ENCODE measurements at places on chromosomes 11 and 22.

- no peak for DNase-seq
Observed at GRCh38 chr11:23947883-23948282, 549.0 kb upstream of the LUZP2 start.

GRCh38 chr11:122796128-122796717, 42.1 kb upstream of the CRTAM start:
- DNase-seq = peak; percentile 20

GRCh38 chr11:8218840-8219239, 44.8 kb downstream of the LMO1 start:
- no peak for DNase-seq

DNA sequence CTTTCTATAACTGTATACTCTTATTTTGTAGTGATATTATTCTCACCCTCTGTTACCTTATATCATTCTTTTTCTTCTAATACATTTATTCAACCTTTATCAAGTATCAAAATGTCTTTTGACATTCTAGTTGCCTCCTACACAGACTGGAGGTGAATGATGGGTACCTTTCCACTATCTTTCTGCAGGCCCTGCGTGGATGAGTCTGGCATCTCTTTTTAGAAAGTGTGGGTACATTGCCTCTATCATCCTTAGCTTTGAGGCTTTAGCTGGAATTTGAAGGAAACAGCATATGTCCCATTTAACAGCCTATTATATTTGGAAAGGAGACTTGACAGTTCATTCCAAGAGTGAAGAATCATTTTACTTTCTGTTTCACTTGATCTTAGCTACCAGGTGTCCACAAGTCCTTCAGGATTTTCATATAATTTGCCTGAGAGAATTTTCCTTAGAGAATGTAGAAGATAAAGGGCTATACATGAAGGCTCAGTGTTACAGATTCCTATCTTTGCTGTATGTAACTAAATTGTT, 192.0 kb downstream of the CWF19L2 start:
- no peak for DNase-seq

GRCh38 chr22:44316393-44317122, 3.8 kb upstream of the SHISAL1 start:
- no peak for DNase-seq

GRCh38 chr11:110629594-110629993, 82.6 kb downstream of the ARHGAP20 start:
- DNase-seq = no peak

DNA sequence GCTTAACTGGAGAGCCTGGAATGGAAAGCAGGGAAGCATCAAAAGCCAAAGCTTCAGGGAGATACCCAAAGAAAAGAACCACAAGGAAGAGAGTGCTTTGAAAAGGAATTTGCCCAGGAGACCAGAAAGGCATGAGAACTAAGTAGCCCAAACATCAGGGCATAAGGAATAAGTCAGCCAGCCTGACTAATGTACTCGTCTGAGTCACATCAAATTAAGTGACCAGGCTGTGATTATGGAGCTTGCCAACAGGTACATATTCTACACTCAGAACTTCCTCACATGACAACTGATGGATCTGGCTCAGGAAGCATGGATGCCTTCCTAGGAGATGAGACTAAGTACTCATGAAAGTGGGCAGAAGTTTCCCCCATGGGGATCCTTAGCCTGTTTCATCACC, 366.7 kb downstream of the BUD13 start:
- DNase-seq = no peak

- no peak for DNase-seq
Observed at GRCh38 chr11:36792996-36793914, 195.2 kb upstream of the RAG2 start.
